ENCODE measurements at places on chromosomes 5 and 9.

GRCh38 chr5:55582256-55582655 lies 47.5 kb upstream of the PLPP1 start:
- no peak for DNase-seq

DNA sequence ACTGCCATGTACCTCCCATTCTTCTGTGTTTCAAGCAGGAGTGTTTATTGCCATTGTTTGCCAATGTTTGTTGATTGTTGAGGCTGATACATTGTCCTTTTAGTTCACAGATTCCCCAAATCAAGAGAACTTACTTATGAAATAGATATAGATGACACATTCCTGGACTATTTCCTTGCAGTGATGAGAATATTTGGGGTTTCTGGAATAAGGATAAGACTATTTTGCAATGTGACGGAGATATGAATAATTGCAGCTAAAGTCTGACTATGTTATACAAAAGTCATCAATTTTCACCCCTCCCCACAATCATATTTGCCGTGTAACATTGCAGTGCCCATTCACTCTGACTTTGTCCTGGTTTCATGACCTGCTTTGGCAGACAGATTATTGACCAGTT lies 460.8 kb downstream of the CDH10 start:
- DNase-seq, result no peak

GRCh38 chr5:91541696-91542095 lies 158.6 kb upstream of the ARRDC3 start:
- DNase-seq, result no peak

- no peak for DNase-seq
These were observed 65.4 kb upstream of the WWC1 start for GRCh38 chr5:168226012-168226411.

Measured in CD8-positive, alpha-beta memory T cell (primary cell).